GM13977 (cell line): ENCODE measurements at places on chromosomes 16 and 17.
A peak's percentile ranks its signal among the peaks of the same experiment; 100 is the strongest.

DNA sequence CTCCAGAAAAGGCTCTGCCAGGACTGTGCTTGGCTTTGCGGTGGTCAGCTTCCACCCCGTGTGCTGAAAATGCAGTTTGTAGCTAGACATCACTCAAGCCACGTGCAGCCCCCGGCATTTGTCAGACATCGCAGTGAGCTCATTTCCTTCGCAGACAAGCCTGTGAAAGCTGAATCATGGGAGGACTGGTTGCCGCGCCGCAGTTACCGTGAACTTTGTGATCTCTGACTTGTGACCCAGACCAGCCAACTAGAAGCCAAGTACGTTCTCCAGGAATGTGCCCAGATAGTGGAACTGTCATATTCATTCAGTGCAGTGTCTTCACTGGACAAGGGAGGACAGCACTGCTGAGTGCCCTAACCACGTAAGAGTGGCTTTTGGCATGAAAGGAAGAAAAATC lies 58.1 kb downstream of the NDE1 start:
- no peak for DNase-seq

- no peak for DNase-seq
Observed at GRCh38 chr16:30649725-30650368, 913 bp upstream of the PRR14 start.

- DNase-seq = no peak
Observed at GRCh38 chr17:76690596-76691280, 20.0 kb downstream of the MXRA7 start.

GRCh38 chr17:55652114-55652823 lies 70.4 kb downstream of the TMEM100 start:
- no peak for DNase-seq

DNA sequence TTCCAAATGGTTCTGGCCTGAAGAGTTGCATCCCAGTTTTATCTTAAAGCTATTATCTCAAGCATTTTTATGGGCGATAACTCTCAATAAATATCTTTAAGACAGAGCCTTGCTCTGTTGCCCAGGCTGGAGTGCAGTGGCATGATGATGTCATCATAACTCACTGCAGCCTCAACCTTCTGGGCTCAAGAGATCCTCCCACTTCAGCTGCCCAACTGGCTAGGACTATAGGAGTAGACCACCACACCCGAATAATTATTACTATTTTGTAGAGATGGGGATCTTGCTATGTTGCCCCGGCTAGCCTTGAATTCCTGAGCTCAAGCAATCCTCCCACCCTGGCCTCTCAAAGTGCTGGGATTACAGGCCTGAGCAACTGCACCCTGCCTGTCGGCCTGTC lies 26.1 kb upstream of the CYTH1 start:
- DNase-seq = no peak

DNA sequence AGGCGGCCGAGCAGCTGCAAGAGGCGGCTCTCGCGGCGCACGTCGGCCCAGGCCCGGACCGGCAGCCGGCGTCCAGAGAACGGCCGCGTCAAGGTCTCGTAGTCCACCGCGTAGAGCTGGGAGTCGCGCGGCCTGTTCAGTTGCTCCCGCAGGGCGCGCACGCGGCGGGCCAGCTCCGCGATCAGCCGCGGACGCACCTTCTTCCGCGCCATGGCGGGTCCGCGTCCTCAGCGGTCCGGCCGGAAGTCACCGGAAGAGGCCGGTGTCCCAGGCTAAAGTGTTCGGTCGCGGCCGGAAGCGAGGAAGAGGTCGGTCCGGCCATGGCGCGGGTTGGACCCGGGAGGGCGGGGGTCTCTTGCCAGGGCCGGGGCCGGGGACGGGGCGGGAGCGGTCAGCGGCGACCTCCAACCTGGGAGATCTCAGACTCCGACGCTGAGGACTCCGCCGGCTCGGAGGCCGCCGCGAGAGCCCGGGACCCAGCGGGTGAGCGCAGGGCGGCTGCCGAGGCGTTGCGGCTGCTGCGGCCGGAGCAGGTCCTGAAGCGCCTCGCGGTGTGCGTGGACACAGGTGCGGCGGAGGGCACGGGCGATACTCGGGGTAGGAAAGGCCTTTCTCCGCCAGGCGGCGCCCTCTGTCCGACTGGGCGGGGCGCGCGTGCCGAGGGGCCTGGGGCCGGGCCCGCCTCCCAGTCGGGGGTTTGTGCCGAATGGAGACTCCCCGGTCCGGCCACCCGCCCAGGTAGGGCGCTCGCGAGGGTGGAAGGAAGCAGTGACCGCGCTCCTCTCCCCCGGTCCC lies at the start of gene MRPS34:
TSS of gene MRPS34 (minus strand) at position 227 of the 795 bp plus-strand sequence. CDS start at position 212, 15 bp downstream.
- DNase-seq = peak; percentile 94

DNA sequence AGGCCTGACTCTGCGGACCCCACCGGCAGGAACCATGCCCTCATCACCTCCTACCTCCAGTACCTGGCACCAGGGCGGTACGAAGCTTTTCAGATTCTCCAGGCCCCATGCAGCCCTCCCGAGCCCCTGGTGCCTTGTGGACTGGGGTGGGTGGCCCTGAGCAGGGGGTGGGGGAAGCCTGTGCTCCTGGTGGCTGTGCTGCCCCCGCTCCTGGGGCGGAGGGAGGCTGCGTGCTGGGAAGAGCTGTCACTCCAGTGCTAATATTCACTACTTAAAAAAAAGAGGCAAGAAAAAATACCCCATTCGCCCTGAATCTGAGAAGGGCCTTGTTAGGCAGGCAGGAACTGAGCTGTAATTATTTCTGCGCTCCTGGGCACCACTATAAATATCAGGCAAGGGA lies 111.8 kb downstream of the ENGASE start:
- no peak for DNase-seq

DNA sequence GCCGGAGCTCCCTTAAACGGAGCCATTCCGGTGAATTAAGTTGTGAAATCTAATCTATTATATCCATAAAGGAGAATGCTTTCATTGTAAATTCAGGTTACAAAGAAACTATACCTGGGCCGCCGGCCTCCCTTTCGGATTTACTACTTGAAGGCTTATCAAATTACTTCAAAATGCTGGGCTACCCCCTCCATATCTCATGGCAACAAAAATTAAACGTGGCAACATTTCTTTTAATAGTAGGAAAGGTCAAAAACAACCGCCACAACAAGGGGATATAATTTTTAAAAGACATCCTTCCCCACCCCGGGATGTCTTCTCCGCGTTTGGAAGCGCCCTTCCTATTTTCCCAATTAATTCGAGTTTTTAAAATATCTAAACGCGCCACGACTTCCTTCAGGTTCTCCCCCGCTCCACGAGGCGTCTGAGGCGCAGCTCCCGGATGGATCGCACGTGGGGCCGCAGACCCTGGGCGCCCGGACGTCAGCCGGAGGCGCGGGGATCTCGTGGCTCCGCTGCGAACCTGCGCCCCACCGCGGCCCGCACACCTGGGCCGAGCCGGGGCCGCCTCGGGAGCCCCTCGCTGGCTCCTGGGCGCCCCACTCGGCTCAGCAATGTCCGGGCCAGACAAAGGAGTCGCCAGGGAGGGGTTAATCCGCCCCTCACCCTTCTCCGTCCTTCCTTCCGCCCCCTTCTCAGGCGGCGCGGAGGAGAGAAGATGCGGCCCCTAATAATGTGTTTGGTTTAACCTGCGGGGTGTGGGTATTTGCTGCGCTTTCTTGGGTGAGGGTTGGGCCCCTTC lies 47.4 kb upstream of the SLC38A10 start:
- DNase-seq = no peak

GRCh38 chr16:1906846-1907165 lies 11.4 kb downstream of the HS3ST6 start:
- DNase-seq = no peak

DNA sequence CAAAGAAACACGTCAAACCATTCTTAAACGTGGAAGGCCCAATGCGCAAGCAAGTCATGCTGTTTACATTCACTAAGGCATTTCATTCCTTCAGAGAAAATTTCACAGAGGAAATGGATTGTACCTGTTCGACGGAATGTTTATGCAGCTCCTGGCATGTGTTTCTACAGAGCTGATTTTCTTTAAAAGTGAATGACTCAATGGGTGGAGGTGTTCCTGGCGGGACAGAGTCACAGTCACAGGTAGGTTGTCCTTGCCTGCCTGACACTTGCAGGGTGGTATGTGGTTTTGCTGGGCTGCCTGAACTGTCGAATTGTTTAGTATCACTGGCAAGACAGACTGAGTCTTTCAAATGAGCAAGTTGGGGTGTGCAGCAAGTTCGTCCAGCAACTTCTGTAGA lies 11.6 kb downstream of the PALB2 start:
- no peak for DNase-seq

GRCh38 chr17:17154556-17154955 lies 51.6 kb downstream of the PLD6 start:
- no peak for DNase-seq

- DNase-seq = no peak
Observed at GRCh38 chr17:61416211-61416539, 16.5 kb downstream of the TBX2 start.

DNA sequence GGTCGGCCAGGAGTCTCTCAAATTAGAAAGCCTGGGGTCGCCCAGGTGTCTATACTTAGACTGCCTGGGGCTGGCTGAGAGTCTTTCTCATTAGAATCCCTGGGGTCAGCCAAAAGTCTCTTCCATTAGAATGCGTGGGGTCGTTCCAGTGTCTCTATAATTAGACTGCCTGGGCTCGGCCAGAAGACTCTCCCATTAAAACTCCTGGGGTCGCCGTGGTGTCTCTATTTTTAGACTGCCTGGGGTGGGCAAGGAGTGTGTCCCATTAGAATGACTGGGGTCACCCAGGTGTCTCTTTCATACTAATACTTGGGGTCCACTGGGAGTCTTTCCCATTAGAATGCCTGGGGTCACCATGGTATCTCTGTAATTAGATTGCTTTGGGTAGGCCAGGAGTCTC lies 2227.7 kb downstream of the TP53TG3F start:
- DNase-seq = no peak

GRCh38 chr17:65546579-65546978 lies 14.9 kb downstream of the AXIN2 start:
- no peak for DNase-seq

DNA sequence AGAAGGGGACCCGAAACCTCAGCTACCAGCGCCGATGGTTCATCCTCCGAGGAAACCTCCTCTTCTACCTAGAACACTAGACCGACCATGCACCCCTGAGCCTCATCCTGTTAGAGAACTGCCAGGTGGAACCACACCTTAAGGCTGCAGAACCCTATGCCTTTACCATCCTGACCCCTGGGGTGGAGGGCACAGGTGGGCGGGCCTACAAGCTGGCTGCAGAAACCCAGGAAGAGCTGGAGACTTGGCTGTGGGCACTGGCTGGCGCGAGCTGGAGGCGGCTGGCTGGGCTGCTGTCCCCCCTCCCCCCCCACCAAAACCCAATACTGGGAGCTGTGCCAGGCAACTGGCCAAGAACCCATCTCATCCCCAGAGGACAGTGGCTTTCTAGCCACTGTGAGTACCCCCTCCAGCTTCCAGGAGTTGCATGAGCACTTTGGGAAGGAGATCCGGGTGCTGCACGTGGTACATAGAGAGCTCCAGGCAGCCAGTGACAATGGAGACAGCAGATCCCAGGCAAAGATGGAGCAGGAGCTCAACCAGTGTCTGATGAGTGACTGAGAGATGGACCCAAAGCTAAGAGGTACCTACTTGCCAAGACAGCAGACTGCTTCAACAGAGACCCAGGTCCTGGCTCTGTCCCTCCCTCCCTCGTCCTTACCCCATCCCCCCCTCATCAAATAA lies 1.4 kb upstream of the CD2BP2 start:
- no peak for DNase-seq

DNA sequence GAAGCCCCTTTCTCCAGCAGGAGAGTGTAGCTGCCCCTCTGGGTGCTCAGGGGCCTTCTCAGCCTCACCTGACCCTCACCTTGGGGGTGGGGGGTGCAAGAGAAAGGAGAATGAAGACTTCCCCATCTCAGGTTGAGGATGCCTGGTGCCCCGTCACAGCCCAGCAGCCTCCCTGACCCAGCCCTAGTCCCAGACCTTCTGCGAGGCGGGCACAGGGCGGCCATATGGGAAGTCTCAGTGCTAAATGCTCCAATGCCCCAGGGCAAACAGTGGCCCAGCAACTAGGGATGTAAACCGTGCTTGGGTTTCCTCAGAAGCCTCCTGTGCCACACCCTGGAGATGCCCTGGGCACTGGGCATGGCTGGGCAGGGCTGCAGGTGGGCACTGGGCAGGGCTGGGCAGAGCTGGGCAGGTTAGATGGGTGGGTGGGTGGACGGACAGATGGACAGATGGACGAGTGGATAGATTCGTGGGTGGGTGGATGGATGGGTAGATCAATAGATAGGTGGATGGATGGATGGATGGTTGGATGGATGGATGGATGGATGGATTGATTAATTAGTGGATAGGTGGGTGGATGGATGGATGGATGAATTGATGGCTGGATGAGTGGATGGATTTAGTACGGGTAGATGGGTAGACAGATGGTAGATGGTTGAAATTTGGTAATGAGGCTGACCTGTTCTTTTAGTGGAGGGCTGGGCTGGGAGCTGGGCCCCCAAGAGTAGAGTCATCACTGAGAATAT lies 16.8 kb downstream of the TPSD1 start:
- DNase-seq = no peak

- DNase-seq = no peak
Observed at GRCh38 chr17:40610359-40610758, 37.3 kb downstream of the SMARCE1 start.

GRCh38 chr16:55622930-55623561 lies 32.7 kb upstream of the SLC6A2 start:
- DNase-seq = no peak

- DNase-seq = peak; percentile 68
Observed at GRCh38 chr17:72122010-72122764, 1.4 kb downstream of the SOX9 start.

GRCh38 chr17:34726536-34727384 lies 147.4 kb downstream of the TMEM132E start:
- DNase-seq = no peak

- no peak for DNase-seq
Observed at GRCh38 chr16:62130101-62130500, 93.9 kb upstream of the CDH8 start.

DNA sequence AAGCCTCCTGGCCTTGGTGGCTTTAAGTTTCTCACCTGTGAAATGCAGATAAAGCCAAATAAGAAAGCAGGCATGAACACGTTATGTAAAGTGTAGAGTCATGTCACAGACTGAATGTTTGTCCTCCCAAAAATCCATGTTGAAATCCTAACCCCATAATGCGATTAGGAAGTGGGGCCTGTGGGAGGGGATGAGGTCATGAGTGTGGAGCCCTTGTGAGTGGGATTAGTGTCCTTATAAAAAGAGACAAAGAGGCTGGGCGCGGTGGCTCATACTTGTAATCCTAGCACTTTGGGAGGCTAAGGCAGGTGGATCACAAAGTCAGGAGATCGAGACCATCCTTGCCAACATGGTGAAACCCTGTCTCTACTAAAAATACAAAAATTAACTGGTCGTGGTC lies 19.5 kb upstream of the C16orf78 start:
- DNase-seq = no peak

GRCh38 chr17:82353484-82353883 lies 5.6 kb upstream of the TEX19 start:
- DNase-seq = no peak

GRCh38 chr17:81676906-81677305 lies 6.7 kb downstream of the ARL16 start:
- no peak for DNase-seq

GRCh38 chr17:75845058-75845711 lies 981 bp upstream of the UNC13D start:
- DNase-seq = peak; percentile 92

GRCh38 chr17:13272296-13272695 lies 254.5 kb upstream of the ELAC2 start:
- no peak for DNase-seq

GRCh38 chr16:74729783-74730683 lies 29.4 kb upstream of the MLKL start:
- no peak for DNase-seq
